ENCODE measurements at places on chromosomes 16 and 17.

- DNase-seq = no peak
These were observed 14.2 kb downstream of the GAS7 start for GRCh38 chr17:10183931-10184930.

- DNase-seq = no peak
These were observed 2.3 kb downstream of the ANKFY1 start for GRCh38 chr17:4261452-4261851.

DNA sequence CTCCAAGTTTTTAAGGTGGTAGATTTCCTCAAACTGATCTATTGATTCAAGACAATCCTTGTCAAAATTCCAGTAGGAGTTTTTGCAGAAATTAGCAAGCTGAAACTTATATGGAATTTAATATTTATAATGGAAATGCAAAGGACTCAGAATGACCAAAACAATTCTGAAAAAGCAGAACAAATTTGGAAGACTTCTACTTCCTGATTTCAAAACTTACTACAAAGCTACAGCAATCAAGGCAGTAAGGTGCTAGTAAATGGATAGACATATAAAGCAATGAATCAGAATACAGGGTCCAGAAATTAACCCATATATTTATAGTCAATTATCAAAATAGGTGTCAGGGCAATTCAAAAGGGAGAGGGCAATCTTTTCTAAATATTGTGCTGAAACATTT is 11.8 kb upstream of the IL21R start:
- DNase-seq = no peak

- DNase-seq = peak; percentile 59
These were observed 184.8 kb upstream of the GSE1 start for GRCh38 chr16:85428168-85428898.

DNA sequence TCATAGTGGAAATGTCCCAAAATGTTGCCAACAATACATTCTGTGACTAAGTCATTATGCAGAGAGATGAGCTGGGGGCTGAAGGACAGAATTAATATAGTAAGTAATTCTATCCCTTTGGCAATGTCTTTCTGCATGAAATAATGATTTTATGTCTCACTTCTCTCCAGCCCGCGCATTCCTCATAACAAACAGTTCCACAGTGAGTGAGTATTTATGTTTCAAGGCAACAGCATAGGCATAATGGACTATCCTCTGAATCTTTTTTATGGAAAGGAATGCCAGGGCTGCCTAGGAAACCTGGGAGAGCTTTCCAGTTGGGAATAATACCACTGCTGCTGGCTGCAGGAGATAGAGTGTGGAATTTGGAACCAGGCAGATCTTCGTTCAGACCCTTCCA is 477.7 kb downstream of the HS3ST4 start:
- DNase-seq = no peak

- DNase-seq = no peak
These were observed 137.2 kb downstream of the AHSP start for GRCh38 chr16:31664683-31665482.

- DNase-seq = no peak
These were observed 9.4 kb upstream of the MYLK3 start for GRCh38 chr16:46757339-46758050.

GRCh38 chr17:60590070-60590469 is 9.9 kb upstream of the PPM1D start:
- DNase-seq = no peak

All from activated CD4-positive, alpha-beta memory T cell treated with anti-CD3 and anti-CD28 coated beads for 36 hours (primary cell).